ENCODE measurements at places on chromosomes 5 and 9.

- no peak for DNase-seq
Measured at GRCh38 chr9:70389621-70390266, 24.7 kb downstream of the KLF9 start.

GRCh38 chr5:131212471-131213021, 41.8 kb downstream of the LYRM7 start:
- DNase-seq = no peak

- no peak for DNase-seq
Measured at GRCh38 chr5:172252501-172252900, 31.1 kb downstream of the UBTD2 start.

DNA sequence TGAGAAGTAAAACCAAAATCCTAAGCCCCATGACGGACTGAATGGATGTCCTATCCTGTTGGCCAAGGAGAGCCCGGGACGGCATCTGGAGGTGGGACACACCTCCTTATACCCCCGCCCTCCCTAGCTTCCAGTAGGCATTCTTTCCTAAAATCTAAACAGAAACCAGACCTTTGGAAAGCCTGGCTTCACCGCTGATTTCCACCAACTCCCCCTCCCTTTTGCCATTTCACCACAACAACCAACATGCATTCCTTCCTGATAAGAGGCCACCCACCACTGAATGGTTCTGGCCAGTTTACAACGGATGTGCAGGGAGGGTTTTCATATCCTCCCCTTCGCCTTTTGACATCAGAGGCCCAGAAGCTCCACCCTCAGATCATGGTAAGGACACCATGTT, 9.2 kb upstream of the RARS1 start:
- no peak for DNase-seq

DNA sequence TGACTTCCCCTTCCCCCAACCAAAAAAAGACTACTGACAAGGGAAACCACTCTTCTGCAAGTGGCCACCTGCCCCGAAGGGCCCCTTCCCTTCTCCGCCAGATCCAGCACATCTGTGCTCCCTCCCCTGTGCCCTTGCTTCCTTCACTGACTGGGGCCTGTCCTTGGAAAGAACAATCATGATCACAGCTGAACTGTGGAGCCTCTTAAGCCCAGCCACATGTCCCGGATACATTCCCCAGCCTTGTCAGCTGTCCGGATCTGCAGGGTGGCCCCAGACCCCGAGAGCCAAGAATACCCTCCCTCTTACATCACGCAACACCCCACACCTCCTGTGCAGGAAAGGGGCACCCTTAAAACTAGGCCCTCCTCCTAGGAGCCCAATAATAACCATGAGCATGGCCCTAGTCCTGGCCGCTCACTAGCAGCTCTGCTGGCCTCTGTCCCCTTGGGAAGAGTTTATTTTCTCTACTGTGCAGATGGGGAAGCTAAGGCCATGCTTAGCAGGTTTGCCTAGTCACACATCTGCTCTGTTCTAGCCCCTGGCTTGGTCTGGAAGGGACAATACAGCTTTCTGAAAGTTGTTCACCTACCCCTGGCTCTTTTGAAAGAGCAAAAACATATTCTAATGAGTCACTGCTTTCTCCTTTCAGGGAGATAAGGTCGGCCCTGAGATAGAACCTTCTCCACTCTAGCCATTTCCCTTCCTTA, 3.8 kb downstream of the SPRY4 start:
- DNase-seq = no peak

DNA sequence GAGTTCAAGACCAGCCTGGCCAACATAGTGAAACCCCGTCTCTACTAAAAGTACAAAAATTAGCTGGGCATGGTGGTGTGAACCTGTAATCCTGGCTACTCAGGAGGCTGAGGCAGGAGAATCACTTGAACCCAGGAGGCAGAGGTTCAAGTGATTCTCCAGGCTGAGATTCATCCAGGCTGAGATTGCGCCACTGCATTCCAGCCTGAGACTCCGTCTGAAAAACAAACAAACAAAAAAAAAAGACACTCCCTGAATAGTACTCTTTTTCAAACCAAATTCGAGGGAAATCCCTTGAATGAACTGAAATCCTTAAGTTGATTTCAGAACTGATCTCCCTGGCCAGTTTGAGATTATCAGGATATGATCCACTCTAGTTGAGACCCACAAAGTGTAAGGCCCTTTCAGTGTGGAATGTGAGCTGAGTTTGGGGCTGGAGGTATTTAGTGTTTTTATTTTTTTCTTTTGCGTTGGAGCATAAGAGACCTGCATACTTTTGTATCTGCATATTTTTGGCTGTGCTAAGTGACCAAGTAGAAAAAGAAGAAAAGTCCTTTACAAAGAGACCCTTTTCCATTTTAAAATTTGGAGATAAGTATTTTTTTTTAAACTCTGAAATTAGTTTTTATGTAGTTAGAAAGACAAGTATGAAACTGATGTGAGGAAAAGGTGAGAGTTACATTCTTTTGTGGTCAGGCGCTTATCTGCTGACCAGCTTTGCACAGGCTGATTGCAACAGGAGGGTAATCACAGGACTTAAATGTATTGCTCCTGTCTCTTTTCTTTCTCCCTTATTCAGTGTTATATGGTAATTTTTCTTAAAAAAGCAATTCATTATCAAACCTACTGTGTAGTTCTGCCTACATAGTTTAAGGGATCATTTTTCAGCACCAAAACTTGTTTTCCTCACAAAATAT, 42.9 kb downstream of the TMEFF1 start:
- no peak for DNase-seq

Measured in stimulated activated CD8-positive, alpha-beta memory T cell treated with anti-CD3 and anti-CD28 coated beads, Interleukin-4, amount 100 ng/mL, for 1 hour (primary cell).